B cell (primary cell): ENCODE measurements at places on chromosomes 12 and 14.
A peak's percentile ranks its signal among the peaks of the same experiment; 100 is the strongest.

DNA sequence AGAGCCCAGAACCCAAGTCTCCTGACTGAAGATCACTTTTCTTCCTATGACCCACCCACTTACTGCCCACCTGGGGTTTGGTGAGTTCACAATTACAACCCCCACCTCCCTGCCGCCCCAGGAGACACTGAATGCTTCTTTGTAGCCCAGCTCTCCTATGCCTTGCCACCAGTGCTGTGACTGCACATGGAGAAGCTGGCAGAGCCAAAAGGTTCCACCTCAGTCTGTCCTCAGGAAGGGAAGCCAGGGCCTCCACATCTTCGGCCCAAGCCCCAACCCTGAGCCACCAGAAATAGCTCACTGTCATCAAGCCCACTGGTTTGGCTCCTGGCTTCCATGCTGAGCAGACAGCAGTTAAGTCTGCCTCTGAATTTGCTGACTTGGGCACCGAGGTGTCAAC lies 25.6 kb downstream of the OTUB2 start:
- no peak for DNase-seq

DNA sequence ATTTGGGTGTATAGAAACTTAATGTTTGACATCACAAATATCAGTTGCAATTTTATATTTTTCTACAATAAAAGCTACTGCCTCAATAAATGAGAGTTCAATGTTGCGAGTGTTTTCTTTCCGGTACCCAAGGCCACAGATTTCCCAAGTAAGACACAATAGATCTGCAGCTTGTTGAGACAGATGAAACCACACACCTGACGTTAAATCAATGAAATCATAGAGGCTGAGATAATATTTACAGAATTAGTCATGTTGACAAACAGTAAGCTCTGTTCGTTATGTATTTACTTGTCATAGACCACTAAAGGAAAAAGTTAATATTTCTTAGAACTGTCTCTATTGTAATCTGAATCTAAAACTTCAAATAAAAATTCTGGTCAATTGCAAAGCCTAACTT lies 49.2 kb upstream of the PTHLH start:
- no peak for DNase-seq

DNA sequence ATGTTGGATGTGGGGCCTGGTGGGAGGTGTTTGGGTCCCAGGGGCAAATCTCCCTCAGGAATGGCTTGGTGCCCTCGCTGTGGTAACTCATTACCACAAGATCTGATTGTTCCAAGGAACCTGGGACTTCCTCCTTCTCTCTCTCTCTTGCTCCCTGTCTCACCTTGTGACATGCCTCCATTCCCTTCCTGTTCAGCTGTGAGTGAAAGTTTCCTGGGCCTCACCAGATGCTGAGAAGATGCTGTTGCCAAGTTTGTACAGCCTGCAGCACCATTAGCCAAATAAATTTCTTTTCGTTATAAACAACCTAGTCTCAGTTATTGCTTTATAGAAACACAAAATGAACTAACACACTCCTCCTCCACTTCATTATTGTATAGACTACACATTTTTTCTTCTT lies 759.8 kb upstream of the MDGA2 start:
- no peak for DNase-seq

- DNase-seq = no peak
These were observed 50.1 kb upstream of the LIMA1 start for GRCh38 chr12:50333441-50333840.

- peak; percentile 86 for DNase-seq
These were observed 1318.4 kb downstream of the TMEM121 start for GRCh38 chr14:106844608-106845285.

- no peak for DNase-seq
These were observed 22.3 kb downstream of the PLEKHG3 start for GRCh38 chr14:64726585-64726890.

DNA sequence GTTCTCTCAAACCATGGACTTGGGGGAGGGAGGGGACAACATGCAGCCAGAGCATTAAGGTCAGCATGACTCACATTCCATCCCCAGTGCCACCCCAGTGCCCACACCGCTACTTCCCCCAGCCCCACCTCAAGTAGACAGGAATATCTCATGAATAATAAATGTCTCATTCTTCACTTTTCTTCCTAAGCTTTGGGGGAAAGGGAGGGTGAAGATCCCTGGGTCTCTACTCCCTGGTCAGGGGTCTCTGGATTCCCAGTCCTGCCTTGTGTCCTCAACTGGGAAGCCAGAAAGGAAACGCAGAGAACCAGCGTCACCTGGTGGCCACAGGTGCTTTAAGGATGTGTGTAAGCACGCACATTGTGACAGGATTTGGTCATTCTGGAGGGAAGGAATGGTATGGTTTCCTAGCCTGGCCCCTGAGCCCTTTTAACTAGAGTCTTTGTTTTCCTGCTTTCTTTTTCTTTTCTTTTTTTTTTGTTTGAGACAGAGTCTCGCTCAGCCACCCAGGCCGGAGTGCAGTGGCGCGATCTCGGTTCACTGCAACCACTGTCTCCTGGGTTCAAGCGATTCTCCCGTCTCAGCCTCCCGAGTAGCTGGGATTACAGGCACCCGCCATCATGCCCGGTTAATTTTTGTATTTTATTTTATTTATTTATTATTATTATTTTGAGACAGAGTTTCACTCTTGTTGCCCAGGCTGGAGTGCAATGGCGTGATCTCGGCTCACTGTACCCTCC lies 3.4 kb downstream of the GPR84 start:
- DNase-seq = peak; percentile 52

GRCh38 chr14:73455294-73455693 lies 3.1 kb downstream of the NUMB start:
- DNase-seq = no peak

GRCh38 chr14:75479770-75480600 lies 42.3 kb upstream of the BATF start:
- DNase-seq = peak; percentile 19

DNA sequence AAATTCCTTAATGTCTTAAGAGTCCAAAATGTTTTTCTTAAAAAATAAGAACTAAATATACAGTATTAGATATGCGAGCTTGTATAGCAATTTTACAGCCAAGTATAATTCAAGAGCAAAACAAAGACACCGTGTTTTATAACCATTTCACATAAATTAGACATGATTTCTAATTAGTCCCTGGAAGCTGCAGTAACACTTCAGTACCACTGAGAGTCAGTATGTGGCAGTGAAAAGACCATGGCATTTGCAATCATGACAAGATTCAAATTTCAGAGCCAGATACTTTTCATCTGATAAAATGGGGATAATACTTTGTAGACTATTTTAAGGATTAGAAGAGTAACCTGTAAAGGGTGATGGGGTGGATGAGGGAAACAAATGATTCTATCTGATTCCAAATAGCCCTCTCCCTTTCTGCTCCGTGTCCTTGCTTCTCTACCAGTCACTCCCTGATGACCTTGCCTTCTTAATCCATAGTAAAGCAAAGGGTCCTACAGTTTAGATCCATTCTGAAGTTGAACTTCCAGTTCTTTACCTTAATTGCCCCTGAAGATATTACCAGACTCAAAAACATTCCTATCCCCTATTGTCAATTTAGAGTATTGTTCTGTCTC lies 145.4 kb upstream of the ABCD2 start:
- peak; percentile 32 for DNase-seq

- DNase-seq = no peak
These were observed 62.7 kb upstream of the PELI2 start for GRCh38 chr14:56055511-56055910.

GRCh38 chr14:20327005-20327869 lies 5.8 kb downstream of the CCNB1IP1 start:
- peak; percentile 81 for DNase-seq

DNA sequence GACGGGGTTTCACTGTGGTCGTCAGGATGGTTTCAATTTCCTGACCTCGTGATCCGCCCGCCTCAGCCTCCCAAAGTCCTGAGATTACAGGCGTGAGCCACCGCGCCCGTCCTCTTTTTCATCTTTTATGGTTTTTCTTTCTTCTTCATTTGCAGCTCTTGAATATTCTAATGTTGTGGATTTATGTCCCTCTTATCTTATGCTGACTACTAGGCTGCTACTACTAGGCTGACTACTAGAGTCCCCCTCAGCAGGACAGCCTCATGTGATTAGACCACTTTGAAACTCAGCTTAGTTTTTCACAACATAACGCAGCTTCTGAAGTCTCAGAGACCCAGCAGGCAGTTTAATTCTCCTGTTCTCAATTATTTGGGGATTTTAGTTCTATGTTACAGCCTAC lies 857 bp upstream of the CLEC4E start:
- no peak for DNase-seq

DNA sequence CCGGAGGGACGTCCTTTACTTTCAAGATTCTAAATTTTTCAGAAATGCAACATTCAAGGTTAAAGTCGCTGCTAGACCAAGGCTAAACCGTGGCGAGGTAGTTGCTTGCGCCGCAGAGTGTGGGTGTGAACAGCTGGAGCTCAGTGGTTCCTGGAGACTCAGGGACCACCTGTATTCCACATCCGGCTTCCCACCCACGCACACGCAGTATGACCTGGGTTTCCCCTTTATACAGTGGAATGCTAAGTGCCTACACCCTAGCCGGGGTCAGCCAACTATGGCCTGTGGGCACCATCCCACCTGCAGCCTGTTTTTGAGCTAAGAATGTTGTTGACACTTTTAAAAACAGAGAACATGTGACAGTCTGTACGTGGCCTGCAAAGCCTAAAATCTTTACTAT lies 42.9 kb upstream of the TESC start:
- DNase-seq = peak; percentile 46

- no peak for DNase-seq
These were observed 3.2 kb downstream of the IPO8 start for GRCh38 chr12:30692470-30692869.

- DNase-seq = no peak
These were observed 66.4 kb downstream of the WNK1 start for GRCh38 chr12:818733-819132.

GRCh38 chr12:104345234-104346066 lies 41.9 kb downstream of the EID3 start:
- DNase-seq = no peak

- no peak for DNase-seq
These were observed 23.5 kb downstream of the RBMS2 start for GRCh38 chr12:56545023-56545604.

GRCh38 chr14:73474952-73475351 lies 15.8 kb upstream of the RIOX1 start:
- DNase-seq = no peak

DNA sequence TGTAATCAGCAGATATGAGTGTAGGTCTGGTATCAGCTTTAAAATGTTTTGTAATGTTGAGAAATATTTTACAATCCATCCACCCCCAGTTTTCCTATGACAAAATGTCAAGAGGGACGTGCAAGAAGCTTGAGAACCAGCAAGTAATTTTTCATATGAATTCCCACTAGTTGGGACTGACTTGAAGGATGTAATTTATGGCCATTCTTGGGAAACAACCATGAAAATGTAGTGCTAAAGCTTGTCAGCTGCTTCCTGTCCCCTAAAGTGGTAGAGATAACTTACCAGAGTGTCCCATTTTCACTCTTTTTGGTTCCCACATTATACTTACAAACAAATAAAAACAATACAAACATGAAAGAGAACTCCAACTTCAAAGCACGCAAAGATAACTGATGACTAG lies 63.9 kb downstream of the RERG start:
- DNase-seq = no peak

DNA sequence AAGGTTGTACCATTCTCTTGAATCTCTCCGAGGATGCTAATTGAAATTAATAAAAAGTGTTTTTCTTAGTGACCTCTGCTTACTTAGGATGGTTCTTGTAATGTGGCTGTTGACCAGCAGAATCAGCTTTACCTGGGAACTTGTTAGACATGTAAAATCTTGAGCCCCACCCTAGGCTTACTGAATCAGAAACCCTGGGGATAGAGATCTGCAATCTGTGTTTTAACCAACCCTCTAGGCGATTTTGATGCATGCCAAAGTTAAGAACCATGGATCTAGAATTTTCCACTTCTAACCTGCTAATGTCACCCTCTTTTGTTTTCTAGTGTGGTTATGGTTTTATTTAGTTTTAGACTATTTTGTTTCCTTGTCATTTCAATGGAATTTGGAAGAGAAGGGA lies 6.5 kb downstream of the NUBPL start:
- no peak for DNase-seq

DNA sequence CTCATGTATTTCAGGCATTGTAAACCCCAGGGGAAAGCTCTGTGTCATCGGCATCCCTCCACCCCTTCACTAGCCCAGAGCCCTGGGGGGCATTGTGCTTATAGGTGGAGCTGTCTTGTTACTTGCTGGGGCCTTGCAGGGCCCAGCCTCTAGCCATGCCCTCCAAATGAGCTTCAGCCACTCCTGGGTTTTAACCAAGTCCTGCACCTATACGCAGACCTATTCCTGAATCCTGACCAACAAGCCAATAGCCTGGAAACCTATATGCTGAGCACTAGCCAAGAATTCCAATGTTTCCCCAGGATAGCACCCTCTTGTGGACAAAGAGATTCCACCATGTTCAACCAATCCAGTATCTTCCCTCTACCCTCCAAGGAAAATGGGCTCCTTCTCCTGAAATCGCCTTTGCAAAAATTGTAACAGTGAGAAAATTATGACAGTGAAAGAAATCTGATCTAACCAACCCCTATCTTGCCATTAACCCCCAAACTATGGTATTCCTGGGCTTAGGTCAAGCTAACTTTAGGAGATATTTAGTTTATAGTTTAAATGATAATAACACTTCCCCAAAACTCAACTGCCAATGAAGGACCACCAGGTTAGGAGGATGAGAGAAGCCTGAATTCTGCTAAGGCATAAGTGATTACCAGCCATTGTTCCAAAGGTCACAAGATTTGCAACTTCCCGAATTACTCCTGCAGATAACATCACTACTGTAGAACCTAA lies 55.5 kb downstream of the TTC7B start:
- DNase-seq = peak; percentile 22

DNA sequence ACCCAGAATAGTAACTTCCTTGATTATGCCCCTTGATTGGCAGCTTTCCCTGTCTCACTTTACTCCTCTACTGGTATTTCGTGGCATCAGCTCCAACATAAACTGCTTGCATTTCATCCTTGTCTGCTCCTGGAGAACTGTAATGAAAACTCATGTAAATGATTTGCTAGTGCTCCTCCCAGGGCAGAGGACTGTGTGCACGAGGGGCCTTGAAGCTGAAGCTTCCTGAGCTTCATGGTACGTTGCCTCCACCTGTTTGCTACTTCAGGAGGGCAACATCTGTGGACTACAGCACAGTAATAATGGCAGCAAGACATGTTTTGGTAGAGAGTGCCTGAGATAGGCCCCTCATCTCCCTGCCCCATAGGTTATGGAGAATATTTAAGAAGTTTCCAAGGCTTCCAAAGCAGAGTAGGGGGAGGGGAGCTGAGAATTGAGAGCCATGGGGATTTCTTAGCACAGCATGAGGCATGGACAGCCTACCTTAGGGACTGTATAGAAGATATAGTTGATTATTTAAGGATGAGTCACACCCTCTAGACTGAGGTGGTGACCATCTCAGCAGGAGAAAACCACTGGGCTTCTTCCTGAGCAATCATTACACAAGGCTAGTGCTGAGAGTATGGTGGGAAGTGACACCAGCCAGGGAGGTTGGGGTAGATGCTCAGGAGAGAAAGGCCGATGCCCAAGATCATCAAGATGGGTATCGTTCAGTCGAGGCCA lies 29.5 kb downstream of the CCDC198 start:
- DNase-seq = no peak

- DNase-seq = no peak
These were observed 90.8 kb downstream of the EPS8 start for GRCh38 chr12:15698377-15698871.
